Astrocyte of the cerebellum (primary cell): ENCODE measurements at places on chromosomes 12 and 14.

DNA sequence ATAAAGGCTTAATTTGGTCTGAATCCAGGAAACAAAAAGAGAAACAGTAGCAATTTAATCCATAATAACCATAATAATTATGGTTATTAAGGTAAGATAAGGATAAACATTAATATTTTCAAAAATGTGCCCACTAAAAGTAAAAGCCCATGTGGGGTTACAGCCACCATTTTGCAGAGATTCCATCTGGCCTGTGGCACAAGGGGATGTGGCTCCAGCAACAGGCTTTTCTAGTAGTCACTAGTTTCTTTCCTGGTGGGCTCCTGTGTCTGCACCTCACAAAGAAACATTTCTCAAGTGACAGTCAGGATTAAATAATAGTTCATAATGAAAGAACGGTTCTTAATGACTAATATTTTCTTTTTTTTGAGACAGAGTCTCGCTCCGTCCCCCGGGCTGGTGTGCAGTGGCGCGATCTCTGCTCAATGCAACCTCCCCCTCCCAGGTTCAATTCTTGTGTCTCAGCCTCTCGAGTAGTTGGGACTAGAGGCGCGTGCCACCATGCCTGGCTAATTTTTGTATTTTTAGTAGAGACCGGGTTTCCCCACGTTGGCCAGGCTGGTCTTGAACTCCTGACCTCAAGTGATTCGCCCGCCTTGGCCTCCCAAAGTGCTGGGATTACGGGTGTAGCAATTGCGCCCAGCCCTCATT is 32.2 kb downstream of the GPR19 start:
- DNase-seq, result no peak

DNA sequence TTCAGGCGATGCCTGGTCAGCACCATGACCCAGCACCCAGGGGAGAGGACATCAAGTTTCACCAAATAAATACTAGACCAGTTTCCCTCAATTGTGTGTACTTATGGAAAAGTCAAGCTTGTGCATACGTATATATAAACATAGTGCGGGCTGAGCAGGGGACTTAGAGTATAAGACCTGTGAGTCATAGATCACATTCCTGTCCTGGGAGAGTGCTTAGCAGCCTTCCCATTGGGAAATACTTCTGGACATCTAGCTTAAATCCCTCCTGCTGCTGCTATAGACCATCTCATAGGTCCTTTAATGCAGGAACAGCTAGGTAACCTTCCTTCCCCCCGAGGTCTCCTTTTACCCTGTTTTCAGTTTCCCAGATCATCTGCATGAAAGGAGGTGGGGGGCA is 51.9 kb downstream of the PRMT8 start:
- no peak for DNase-seq

DNA sequence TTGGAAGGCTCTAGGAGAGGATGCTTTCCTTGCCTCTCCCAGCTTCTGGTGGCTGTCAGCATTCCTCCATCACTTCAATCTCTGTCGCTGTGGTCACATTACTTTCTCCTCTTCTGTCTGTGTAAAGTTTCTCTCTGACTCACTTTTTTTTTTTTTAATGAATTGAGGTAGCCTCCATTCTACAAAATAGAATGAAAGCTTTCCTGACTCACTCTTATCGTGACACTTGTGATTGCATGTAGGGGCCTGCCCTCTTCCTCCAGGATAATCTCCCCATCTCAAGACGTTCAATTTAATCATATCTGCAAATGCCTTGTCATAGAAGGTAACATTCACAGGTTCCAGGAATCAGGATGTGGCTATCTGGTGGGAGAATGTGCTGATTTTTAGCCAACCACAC is 153.5 kb upstream of the HMGA2 start:
- no peak for DNase-seq

DNA sequence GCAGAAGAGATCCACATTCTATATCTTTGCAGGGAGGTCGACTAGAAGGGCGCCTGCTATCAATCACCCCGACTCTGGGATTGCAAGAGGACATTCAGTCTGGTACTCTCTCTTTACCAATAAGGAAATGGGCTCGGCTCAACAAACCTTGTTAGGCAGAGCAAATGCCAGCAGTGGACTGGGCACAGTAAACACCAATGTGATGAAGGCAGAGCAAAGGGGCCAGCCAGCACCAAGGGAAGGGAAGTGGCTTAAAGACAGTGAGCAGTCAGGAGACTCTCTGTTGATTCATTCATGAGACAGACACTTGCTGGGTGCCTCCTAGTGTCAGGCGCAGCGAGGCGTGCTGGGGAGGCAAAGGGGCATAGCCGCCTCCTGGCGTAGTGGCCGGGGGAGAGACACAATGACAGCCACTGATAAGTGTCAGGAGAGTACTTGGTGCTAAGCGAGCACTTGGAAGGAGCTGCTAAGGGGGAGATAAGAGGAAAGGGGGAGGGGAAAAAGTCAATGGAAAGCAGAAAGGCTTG is 34.1 kb downstream of the TMCC3 start:
- no peak for DNase-seq

GRCh38 chr12:685388-685787 is 22.1 kb upstream of the NINJ2 start:
- DNase-seq, result peak; percentile 71

- no peak for DNase-seq
Measured at GRCh38 chr14:75406856-75407255, 21.0 kb upstream of the JDP2 start.

GRCh38 chr12:103139876-103140275 is 182.4 kb downstream of the ASCL1 start:
- no peak for DNase-seq

DNA sequence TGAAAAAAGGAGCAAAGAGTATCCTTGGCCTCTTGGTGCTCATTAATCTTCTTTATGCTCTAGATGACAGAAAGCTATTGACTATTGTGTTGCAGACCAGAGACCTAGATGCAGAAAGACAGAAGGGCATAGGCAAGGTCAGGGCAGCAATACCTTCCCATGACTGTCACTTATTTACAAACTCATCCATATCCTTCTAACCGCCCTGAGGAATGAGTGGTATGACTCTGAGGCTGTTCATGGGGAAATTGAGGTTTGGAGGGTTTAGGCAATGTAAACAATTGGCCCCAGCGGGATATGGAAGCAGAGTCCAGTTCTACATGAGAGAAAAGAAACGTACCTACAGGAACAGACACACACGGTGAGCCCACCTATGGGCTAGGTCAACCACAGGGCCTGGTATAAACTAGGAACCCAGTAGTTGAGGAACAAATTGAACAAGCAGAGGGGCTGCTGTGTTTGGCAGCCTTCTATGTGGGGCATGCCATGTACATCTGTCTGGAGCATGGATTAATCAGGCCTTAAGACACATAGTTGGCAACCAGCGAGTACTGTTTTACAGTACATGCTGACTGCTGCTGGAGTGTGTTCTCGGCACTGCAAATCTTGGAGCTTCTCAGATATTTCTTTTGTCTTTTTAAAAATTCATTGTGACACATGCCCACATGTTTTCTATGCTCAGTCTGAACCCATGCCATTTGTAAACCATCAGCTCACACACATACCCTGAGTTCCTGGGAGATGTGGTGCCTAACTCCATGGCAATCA is 159.7 kb upstream of the NTF3 start:
- peak; percentile 79 for DNase-seq

DNA sequence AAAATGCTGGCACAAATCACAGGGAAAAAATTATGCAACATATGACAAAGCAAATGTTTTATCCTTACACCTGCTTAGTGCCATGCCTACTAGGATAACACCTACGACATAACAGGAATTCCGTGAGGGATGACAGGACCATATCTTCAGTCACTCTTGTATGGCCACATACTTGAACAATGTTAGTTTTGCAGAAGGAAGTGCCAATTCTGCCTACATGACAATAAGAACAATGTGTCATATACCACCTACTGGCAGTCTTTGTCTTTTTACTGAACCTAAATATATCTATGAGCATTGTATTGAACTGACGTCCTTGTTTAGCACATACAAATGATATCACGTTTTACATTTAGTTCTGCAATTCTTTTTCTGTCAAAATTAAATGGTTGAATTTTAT is 234.0 kb downstream of the ADAMTS20 start:
- no peak for DNase-seq

DNA sequence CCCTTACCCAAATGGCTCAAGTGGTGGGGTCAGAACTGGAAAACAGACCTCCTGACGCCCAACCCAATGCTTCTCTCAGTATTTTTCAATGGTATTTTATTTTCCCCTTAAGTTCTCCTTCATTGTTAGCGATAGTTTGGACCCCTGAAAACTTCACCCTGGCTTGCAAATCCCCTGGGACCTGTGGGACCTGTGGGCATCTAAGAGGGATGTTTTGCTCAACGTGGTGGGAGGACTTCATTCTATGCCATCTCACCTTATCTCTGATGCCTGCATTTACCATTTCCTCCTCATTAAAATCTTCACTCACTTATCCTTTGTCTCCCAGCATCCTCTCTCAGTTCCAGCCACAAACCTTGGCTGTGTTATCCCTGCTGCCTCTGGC is 59.4 kb upstream of the GZMB start:
- DNase-seq, result no peak

DNA sequence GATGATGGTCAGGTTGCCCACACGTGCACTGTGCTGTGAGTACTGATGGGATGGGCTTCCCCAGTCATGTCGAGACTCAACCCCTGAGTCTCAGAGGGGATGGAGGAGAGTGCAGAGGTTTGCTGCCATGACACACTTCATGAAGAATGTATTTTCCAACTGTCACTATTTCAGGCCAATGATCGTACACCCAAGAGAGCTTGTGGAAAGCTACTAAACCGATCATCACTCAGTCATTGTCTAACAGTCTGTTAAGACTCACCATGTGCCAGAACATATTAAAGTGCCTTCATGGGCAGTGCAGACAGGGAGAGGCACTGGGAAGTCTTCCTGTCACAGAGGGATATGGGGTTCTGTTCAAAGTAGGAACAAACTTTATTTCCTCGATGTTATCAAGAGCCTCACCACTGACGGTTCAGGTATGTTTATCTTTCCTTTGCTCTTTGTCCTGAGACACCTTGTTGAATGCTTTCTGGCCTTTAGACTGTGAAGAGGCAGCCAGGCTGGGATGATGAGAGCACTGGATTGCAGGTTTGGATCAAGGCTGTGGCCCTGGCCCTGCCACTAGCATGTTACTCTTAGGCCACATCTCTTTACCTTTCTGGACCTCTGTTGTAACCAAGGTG is 41.6 kb upstream of the NTF3 start:
- DNase-seq, result no peak

DNA sequence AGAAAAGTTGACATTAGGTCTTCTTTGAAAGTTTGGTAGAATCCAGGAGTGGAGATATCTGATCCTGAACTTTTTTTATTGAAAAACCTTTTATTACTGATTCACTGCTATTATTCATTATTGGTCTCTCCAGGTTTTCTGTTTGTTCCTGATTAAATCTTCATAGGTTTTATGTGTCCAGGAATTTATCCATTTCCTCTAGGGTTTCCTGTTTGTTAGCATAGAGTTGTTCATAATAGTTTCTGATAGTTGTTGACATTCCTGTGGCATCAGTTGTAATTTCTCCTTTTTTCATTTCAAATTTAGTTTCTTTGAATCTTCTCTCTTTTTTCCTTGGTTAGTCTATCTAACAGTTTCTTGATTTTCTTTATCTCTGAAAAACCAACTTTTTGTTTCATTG is 370.3 kb downstream of the SLC6A15 start:
- DNase-seq, result no peak

GRCh38 chr12:94261786-94262185 is 113.4 kb downstream of the PLXNC1 start:
- no peak for DNase-seq

DNA sequence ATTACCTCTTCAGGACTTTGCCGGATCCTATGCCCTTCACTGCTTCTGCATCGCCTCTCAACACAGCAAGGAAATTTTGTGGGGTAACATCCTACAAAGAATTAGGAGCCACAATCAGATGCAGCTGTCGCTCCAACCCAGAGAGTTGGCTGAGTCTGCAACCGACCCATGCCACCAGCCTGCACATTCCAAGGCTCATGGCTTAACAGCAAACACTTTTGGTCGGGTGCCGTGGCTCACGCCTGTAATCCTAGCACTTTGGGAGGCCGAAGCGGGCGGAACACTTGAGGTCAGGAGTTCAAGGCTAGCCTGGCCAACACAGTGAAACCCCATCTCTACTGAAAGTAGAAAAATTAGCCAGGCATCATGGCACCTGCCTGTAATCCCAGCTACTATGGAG is 32.3 kb downstream of the LGMN start:
- no peak for DNase-seq

DNA sequence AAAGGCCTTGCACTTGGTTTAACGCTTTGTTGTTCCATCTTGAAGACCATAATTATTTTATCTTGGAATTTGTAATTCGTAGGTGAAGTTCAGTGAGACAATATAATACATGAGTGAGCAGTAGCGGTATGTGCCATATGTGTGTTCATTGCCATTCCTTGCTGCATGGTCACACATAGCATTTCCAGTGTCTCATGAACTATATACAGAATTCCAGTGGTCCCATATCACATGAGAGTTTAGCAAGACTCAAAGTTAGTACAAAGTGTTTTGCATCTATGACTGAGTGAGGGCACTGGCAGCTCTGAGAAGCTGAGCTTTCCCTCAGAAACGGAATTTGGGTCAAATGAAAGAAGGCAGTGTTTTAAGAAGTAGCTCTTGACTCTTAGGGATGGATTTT is 359.8 kb downstream of the FOXG1 start:
- DNase-seq, result no peak

GRCh38 chr12:47074757-47075156 is 4.7 kb upstream of the PCED1B start:
- no peak for DNase-seq
